ENCODE measurements at places on chromosomes 13 and 19. TPM values are rescaled to one million over a fixed set of nuclear protein-coding genes. Genes with fewer than 3 reads are reported as not detected.

CPT1C gene
- total RNA-seq: 15.6 TPM

SEMA6B gene
- total RNA-seq: 0.11 TPM

CAPN12 gene
- total RNA-seq: not detected

LPAR6 gene
- total RNA-seq: 14.2 TPM

BCAM gene
- total RNA-seq: 14.1 TPM

MAP3K10 gene
- total RNA-seq: 12.7 TPM

ZSCAN4 gene
- total RNA-seq: not detected

NLRP7 gene
- total RNA-seq: 0.22 TPM

DMKN gene
- total RNA-seq: 14.1 TPM

NLRP11 gene
- not detected for total RNA-seq

GIPR gene
- total RNA-seq: not detected

F10 gene
- 11.9 TPM for total RNA-seq

NLRP5 gene
- total RNA-seq: not detected

NKPD1 gene
- total RNA-seq: 0.44 TPM

PRR22 gene
- 0.22 TPM for total RNA-seq

THSD1 gene
- total RNA-seq: 14.1 TPM

EDNRB gene
- total RNA-seq: 9.7 TPM

ZNF541 gene
- 0.12 TPM for total RNA-seq

ZNF547 gene
- 3.2 TPM for total RNA-seq

MEIS3 gene
- total RNA-seq: 99.3 TPM

TUBA3C gene
- not detected for total RNA-seq

PNMA8A gene
- total RNA-seq: 13.0 TPM

MIPEP gene
- total RNA-seq: 57.5 TPM

PRSS57 gene
- not detected for total RNA-seq

CPB2 gene
- not detected for total RNA-seq

FOSB gene
- 0.44 TPM for total RNA-seq

ZNF563 gene
- 3.0 TPM for total RNA-seq

FAM216B gene
- total RNA-seq: not detected

CD70 gene
- total RNA-seq: not detected

CEACAM4 gene
- not detected for total RNA-seq

KLK2 gene
- total RNA-seq: not detected
